CD8-positive, alpha-beta T cell (primary cell): ENCODE measurements at places on chromosomes 11 and 22.

GRCh38 chr11:120649316-120649715 lies 137.8 kb downstream of the GRIK4 start:
- DNase-seq: no peak

DNA sequence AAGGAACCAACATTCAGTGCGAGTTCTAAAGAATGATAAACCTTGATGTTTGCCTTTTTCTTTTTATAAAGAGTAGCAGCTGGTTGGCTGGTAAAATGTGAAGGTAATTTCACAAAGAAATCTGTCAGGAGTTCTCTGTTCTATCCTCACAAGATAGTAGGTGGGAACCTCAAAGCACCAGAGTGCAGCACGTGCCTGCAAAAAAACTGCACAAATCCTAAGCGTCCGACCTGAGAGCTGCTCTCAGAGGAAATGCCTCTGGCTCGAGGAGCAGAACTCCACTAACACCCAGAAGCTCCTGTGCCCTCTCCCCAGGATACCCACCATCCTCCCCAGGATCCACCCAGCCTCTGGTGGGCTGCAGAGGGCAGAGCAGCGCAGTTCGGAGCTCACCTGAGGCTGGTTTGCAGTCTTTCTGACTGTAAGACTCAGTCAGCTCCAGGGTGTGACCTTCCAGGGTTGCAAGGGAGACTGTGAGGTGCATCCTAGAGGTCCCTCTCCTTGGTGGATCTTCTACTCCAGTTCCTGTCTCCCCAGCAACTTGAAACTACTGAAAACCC lies 23.5 kb downstream of the PRDM10 start:
- DNase-seq: no peak

DNA sequence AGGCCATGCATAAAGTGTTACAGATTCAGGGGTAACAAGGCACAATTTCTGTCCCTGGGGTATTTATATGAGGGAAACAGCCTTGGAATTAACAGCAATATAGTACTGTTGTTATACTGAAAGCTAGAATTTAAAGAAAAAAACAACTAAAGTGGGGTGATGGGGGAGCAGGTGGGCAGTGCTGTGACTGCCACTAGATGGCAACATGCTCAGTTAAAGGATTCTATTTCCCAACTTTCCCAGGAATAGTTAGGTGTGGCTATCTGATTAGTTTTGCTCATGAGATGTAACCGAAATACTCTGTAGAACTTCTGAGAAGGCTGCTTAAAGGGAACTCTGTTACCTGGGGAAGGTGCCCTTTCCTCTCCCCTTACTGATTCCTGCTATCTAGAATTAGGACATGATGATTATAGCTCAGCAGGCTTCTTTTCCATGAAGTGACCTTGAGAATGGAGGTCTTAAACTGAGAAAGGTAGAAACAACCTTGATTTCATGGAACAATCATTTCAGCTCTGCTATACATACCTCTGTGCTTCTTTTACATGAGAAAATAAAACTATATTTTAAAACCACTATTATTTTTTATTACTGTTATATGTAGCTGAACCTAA lies 102.6 kb downstream of the RELT start:
- DNase-seq: no peak

- DNase-seq: no peak
Measured at GRCh38 chr11:68467201-68467834, 6.8 kb downstream of the PPP6R3 start.

- DNase-seq: no peak
Measured at GRCh38 chr11:128273736-128274135, 313.6 kb downstream of the ETS1 start.

- no peak for DNase-seq
Measured at GRCh38 chr11:32374261-32374711, 61.1 kb downstream of the WT1 start.

DNA sequence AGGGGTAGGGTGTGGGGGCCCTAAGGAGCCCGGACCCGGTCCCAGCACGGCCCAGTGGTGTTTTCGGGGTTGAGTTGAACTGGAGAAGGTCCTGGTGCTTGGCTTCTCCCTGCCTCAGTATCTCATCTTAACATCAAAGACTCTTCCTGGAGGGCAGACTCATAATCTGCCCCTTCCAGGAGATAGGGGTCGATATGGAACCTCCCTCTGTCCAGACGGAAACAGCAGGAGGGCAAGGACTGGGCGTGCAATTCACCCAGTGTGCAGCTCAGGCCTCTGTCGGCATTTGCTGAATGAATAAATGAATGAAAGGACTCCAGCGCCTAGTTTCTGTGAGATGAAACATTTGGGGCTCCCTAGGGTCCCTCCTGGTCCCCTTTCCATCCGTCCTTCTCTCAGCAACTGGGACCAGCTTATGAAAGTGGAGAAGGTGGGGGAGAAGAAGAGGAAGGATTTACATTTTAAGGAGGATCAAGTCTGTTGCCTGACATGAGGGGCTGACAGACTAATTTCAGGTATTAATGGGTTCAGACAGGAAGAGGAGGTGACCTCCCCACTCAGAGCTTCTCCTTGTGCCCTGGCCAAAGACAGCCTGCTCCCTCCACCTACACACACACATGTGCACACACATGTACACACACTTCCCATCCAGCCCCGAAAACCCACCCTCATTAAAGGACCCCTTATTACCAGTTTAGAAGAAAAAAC lies 1.1 kb upstream of the SHISA8 start:
- no peak for DNase-seq

- DNase-seq: no peak
Measured at GRCh38 chr11:84022201-84022600, 736.0 kb upstream of the CCDC90B start.

GRCh38 chr11:128474036-128474874 lies 113.1 kb downstream of the ETS1 start:
- DNase-seq: no peak

DNA sequence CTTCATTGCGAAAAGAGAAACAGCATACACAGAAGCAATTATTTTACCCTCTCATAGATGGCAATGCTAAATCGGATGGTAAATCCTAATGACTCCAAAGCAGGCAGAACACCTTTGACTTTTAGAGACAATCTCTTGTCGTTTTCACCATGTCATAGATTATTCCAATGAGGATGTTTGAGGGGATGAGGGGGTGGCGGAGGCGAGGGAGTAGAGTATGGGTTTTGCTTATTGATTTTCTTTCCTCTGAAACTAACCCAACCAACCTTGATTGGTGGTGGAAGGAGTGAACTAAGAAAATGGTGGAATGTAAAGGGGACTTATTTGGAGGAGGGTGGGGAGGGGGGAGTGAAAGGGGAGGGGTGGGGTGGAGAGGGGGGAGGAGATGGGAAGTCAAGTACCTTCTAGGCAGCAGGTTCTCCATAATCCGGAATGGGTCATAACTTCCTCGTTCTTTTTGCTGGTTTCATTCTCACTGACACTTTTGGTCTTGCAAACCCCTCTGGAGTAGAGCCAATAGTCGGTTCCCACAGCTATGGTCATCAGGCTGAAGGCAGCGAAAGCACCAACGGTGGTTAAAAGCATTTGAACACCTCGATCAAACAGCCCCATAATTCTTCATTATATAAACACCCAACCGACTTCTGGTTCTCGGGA lies 1.5 kb downstream of the CACNG2 start:
- no peak for DNase-seq

DNA sequence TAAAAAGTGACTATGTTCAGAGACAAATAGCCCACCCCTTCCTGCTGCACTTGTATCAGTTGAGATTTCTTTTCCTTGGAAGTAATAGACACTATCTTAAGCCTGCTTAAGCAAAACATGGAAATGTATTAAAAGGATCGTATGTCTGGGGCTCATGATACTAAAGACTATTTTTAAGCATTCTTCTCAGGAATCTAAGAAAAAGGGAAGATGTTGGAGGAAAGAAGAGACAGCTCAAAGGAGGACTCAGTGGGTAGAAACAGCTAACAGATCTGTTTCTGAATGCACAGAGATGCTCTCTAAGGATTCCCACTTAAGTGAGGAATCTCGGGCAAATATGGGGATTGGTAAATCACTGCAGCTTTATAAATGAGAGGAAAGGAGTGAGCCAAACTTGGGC lies 62.5 kb downstream of the FAM76B start:
- no peak for DNase-seq

GRCh38 chr22:25177895-25178294 lies 21.8 kb upstream of the CRYBB3 start:
- no peak for DNase-seq

DNA sequence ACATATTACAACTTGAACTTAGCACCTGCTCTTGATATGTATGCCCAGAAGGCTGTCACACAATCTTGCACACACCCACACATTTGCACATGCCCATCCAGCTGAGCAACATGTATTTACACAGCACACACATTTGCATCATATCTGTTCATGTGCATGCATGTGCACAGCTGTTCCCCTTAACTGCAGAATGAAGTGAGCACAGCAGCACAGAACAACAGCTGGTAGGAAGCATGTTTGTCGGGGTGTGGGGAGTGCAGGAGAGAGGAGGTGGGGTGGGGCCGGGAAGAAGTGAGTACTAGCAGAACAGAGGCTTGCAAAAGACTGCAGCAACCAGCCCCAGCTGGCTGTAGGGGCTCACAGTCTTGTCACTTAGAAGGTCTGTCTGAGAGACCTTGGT lies 296.5 kb downstream of the KIRREL3 start:
- no peak for DNase-seq

DNA sequence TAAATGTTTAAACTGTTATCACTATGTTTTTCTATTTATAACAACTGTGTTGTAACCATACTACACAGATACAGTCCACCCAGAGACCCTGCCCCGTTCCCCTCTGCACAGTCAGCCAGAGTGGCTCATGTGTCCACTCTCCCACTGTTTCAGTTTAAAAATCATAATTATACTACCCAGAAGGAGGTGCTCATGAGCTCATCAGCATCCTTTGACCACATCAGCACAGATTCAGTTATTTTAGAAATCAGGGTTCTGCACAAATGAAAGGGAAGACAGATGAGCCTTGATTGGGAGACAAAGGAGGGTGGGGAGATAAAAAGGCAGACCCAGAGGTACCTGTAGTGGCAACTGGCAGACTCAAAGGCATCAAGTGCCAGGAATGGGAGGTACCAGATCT lies 124.3 kb downstream of the RCN1 start:
- DNase-seq: no peak

GRCh38 chr22:42173183-42173926 lies 42.7 kb upstream of the CYP2D6 start:
- no peak for DNase-seq

- no peak for DNase-seq
Measured at GRCh38 chr11:119791047-119791446, 62.0 kb upstream of the NECTIN1 start.

DNA sequence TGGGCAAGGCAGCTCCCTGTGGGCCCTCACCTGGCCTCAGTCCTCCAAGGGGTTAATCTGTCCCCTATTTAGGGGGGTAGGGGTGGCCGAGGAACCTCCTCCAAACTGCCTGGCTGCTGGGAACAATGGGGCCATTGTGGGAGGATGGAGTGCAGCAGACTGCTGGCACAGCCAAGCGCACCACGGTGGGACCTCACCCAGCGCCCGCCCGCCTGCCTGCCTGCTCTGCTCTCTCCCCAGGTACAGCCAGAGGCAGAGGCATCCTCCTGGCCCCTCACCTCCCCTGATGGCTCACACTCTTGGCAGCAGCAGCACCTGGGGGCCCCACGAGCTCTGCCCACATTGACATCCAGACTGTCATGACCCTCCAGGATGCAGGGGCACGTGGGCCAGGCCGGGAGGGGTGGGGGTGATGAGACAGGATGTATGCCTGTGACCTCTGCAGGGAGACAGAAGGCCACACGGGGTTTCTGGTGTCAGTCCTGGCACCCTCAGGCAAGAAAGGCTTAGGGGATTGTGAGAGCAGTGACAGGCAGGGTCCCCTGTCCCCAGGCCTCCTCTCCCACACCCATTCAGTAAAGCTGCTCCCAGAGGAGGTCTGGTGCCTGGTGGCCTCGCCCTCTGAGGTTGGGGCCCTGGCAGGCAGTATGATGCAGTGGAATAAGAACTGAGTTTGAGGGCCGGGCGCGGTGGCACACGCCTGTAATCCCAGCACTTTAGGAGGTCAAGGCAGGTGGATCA lies 11.4 kb downstream of the BCL9L start:
- DNase-seq: peak; percentile 84

DNA sequence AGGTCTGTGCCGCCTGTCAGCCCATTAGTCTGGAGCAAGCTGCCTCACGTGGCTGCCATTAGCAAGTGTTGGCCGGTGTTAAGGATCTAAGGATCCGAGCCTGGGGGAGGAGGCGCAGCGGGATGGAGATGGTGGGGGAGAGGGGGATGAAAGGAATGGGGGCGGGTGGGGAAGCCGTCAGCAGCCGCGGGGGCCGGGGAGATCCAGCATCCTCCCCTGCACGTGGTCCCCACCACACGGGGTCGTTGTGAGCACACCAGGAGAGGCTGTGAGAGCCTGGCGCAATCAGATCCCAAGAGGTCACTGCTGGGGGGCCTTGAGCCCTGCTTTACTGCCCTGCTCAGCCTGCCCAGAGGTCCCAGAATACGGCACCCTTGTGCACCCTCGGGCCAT lies 7.3 kb downstream of the CABP7 start:
- DNase-seq: no peak

DNA sequence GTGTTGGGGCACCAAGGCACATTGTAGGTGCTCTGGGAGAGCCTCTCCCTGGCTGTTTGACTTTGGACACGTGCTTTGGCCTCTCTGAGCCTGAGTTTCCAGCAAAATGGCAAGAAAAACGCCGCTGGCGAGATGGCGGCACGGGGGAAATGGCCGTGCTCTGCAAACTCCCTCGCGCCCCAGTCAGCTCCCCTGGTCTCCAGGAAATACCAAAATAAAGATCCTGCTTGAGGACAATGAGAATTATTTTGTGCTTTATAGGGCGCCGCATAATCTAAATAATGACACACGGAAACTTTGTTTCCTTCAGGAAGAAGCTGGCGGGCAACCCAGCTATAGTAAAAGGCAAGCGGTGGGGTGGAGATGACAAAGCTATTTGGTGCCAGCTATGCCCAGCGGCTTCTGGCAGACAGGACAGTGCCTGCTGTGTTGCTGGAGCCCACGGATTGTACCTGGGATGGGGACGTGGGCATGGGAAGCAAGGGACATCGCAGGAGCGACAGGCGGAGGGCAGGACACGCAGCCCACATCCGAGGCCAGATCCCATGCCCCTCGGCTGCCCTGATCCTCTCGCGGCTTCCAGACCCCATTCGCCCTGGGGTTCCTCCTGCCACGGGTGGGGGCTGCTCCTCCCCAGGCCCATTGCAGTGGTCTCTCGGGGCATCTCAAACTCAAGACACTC lies 26.3 kb upstream of the RFPL3 start:
- no peak for DNase-seq

GRCh38 chr11:88317536-88317935 lies 20.0 kb downstream of the CTSC start:
- no peak for DNase-seq

DNA sequence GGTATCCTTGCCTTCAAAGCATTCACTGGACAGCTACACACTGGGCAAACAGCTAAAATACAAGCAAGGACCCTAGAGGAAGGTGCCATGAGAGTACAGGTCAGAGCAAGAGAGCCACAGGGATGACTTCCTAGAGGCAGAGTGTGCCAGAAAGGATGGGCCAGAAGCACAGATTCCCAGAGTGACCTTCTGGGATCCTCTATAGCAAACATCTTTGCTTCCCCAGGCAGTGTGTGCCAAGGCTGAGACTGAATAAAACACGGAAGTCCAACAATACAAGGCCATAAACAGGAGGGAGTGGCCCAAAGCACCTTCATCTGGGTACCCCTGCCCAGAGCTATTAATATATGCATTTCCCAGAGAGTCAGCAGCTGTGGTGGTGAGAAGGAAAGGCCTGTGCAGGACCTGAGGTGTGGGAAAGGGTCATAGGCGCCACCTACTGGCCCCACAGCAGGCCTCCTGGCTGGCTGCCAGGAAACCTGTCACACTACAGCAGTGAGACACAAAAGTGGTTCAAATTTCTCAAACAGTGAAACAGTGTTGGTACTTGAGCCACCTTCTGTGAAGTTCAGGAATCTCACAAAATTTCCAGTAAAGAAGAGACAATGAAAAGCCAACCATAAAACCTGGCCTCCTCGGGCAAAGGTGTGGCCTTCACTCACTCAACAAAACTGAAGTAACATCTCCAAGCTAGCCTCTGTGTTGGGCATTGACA lies 20.3 kb downstream of the CLPB start:
- DNase-seq: peak; percentile 76
